ENCODE measurements at places on chromosomes 2 and 18.

GRCh38 chr2:82731824-82732223 is 1727.3 kb downstream of the SUCLG1 start:
- no peak for DNase-seq

- DNase-seq: no peak
Measured at GRCh38 chr2:235114286-235114685, 162.5 kb downstream of the SH3BP4 start.

GRCh38 chr2:8090748-8091700 is 590.8 kb upstream of the ID2 start:
- DNase-seq: peak; percentile 14

DNA sequence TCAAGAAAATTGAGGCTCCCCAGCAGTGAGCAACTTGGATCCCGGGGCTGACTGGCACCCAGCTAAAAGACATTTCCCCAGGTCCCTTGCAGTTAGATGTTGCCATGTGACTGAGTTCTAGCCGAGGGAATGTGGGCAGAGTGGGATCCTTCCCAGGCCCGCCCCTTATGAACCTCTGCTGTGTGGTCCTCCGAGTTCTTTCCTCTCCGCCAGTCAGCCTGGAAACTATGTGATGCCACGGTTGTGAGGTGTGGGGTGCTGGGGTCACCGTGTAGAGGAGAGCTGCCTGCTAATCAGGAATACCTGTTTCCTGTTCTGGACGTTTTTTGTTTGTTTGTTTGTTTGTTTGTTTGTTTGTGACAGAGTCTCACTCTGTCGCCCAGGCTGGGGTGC is 45.5 kb downstream of the TMEM37 start:
- no peak for DNase-seq

- DNase-seq: no peak
Measured at GRCh38 chr2:219681694-219682300, 54.4 kb downstream of the SLC4A3 start.

GRCh38 chr2:9814129-9814868 is 29.0 kb upstream of the TAF1B start:
- no peak for DNase-seq

GRCh38 chr2:30349691-30350090 is 97.4 kb upstream of the LCLAT1 start:
- no peak for DNase-seq
